Kidney epithelial cell (primary cell): ENCODE measurements at places on chromosomes 1 and 21.

GRCh38 chr1:5730272-5731109, 261.7 kb downstream of the NPHP4 start:
- DNase-seq: no peak

GRCh38 chr21:27590271-27590670, 623.4 kb upstream of the ADAMTS5 start:
- DNase-seq: no peak

DNA sequence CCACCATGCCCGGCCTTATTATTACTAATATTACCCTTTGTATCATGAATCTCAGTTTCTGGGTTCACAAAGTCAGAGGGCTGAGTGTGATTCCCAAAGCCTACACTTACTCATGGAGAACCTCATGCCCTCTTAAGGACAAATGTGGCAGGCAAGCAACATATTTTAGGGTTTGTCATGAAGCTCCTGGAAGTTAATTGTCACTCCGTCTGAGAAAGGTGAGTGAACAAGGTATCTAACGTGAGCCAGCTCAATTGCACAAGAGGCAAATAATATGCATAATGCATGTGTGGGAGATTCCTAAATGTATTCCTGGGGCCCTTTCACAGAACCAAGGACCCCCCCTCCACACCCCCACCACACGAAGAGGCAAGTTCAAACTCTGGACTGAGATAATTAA, 10.1 kb upstream of the TIAM1 start:
- no peak for DNase-seq

DNA sequence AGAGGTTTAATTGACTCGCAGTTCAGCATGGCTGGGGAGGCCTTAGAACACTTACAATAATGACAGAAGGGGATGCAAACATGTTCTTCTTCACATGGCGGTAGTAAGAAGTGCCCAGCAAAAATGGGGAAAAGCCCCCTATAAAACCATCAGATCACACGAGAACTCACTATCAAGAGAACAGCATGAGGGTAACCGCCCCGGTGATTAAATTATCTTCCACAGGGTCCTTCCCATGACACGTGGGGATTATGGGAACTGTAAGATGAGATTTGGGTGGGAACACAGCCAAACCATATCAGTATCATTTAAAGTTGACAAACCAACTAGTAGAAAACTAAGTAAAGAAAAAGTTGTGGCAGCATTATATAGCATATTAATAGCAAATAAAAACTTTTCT, 71.3 kb upstream of the DNAJC6 start:
- DNase-seq: no peak

- no peak for DNase-seq
Measured at GRCh38 chr21:41605178-41605933, 97.4 kb upstream of the TMPRSS2 start.

DNA sequence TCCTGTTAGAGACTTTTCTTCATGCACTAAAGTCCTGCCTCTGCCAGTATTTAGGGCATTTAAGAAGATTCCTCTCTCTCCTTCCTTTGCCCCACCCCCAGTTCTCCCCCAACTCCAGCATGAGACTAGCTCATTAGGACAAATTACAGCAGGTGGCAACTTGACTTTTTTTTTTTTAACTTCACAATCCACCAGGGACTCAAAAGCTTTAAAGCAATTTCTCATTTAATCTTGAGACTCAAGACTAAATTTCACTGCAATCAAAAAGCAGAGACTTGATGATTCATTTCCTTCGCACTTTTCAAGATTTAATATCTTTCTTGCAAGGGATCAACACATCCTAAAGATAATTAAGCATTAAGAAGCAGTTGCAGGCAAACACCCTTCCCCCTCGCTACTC, 74.9 kb downstream of the WLS start:
- no peak for DNase-seq

DNA sequence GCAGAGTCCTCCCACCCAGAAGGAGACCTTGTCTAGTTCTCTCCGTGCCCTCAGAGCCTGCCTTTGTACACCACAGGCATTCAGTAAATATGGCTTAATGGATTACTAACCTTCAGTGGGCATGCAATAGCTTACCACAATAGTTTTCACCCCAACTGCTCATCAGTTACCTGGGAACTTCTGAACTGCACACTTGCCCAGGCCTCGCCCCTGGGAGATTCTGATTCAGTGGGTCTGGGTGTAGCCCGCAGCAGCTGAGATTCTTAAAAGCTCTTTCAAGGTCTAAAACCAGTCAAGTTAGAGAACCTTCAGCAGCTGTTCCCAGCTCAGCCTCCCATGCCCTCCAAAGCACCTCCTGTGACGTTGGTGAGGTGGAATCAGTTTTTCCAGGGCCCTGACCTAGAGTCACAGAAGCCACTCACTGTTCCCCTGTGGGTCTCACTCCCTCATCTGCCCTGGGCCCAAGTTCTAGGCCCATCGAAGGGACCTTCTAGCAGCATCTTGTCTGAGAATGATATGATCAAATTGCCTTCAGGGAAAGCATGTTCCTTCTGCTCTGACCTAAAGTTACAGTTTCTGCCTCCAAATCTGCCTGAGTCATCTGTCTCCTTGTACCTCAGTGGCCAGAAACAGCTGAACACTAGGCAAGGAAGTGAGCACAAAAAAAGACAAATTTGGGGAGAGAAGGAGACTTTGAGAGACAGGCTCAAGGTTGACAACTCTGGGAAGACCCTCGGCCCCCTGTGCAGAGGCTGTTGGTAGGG, 10.8 kb downstream of the ASAP3 start:
- peak; percentile 57 for DNase-seq

DNA sequence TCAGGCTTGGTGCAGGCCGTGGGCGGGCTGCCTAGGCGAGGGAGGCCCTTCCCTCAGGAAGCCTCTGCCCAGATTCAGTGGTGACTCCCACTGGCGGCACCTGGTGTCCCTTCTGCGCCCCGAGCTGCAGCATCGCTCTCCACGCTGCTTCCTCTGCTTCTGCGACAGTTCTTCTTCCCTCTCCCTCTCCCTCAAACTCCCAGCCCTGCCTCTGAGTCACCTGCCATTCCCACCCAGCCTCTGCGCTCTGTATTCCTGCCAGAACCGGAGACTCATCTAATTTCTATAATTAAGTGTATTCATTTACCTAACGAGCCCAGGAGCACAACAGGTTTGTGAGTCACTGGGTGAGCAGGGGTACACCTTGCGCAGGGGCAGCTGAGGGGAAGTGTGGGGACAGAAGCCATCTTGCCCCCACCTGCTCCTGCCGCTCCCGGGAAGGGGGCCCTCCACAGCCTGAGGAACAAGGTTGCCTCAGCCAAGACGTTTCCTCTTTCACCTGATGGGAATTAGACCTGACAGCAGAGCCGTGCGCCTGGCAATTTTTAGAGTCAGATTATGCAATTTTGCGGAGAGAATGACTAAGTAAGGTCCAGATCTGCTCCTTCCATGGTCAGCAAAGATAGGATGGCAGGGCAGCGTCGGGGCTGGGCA, 19.4 kb downstream of the KCNC4 start:
- no peak for DNase-seq

DNA sequence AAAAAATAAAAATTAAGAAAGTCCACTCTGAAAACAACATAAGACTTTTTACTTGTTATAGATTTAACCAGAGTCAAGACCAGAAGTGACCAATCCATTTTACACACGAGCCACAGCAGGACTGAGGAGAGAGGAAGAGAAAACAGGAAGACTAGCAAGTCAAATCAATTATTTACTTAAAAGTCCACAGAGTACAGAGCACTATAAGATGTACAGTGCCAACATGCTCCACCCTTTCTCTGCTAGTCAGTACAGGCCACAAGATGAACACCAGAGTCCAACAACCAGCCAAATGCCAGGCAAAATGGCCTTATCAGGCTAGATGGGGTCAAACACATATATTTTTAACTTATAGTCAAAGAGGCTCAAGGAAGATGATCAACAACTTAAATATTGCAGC, 19.5 kb downstream of the LUZP1 start:
- DNase-seq: no peak

GRCh38 chr1:237838904-237839534, 51.7 kb downstream of the ZP4 start:
- DNase-seq: no peak

- no peak for DNase-seq
Measured at GRCh38 chr1:221987860-221988520, 246.1 kb upstream of the DUSP10 start.

GRCh38 chr1:169495916-169496315, 10.2 kb upstream of the SLC19A2 start:
- DNase-seq: no peak

DNA sequence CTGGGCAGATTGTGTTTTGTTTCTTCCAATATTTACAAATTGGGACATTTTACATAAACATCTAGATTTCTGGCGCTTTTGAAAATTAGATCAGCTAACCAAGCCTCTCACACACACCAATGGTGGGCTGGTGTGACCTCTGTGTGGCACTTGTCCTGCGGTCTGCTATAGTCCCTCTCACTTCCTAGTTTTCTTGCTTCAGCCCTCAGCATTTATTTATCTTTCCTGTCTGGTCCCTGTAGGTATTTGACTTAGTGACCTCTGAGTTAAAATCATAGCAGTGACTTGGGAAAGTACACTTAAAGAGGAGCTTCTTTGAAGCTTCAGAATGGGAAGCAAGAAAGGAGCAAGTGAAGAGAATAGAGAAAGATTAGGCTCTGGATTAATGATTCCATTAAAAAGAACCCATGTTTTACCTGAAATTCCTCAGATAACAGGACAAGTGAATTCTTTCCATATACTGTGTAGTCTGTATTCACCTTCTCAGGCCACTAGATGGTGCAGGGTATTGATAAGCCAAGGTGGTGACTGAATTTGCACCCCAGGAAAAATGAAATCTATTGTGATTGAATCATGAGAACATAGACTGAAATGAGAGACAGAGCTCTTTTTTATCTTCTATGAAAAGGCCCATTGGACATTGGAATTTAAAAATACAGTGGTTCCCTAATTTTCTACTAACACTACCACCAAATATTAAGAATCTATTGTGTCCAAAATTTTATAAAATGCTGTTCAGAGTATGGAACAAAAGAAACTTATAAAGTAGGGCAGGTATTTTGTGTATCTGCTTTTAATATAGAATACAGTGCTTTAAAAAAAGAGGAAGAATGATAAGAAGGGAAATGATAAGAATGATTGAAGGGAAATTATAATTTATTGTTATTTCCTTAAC, 7.1 kb upstream of the DIPK1A start:
- no peak for DNase-seq

GRCh38 chr1:87149241-87150041, 179.2 kb upstream of the LMO4 start:
- DNase-seq: no peak
